ENCODE measurements at places on chromosomes 7 and 10.

DNA sequence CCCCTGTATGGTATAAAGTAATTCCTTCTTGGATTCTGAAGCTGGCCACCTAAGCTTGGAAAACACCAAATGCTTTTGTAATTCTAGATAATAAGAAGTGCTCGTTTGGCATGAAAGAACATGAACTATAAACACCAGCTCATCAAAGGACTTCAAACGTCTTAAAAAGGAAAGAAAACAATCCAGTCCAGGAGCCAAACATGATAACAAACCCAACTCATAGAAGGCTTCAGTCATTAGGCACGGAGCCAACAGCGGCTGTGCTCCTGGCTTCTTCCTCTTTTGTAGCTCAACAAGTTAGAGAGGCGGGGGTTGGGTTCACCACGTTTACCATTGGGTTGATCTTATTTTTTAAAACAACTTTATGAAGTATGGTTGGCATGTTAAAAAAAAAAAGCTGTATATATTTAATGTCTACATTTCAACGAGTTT is 56.4 kb upstream of the ECHDC3 start:
- DNase-seq, result no peak

GRCh38 chr7:45919993-45920459 is 1.0 kb downstream of the IGFBP3 start:
- DNase-seq, result no peak

GRCh38 chr7:26629696-26630095 is 234.7 kb downstream of the SKAP2 start:
- no peak for DNase-seq

DNA sequence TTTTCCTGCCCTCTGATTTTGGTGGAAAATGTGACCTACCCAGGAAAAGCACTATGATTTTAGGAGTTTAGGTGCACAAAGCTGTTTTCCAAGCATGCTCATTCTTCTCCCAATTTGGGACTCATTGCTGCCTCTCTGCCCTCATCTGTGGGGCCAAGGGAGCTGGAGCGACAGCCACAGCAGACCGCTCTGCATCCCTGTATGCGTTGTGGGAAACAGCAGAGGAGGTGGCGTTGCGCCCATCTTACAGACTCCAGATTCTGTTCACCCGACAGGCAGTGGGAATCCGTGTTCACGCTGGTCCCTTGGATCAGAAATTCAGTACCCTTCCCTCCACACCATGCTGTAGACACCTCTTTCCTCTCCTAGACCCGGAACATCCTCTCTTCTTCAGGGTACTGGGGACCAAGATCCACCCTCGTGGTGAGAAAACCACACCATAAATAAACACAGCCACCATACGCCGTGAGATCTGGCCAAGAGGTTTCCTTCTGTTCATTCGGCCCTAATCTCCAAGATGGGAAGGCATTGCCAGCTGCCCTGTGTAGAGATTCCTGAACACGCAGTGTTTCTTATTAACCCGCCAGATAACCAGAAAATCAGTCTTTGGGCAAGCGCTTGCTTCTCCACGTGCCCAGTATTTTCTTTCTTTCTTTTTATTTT is 87.9 kb downstream of the CUX1 start:
- DNase-seq, result no peak

GRCh38 chr7:152177681-152178404 is 152.4 kb downstream of the GALNT11 start:
- no peak for DNase-seq

DNA sequence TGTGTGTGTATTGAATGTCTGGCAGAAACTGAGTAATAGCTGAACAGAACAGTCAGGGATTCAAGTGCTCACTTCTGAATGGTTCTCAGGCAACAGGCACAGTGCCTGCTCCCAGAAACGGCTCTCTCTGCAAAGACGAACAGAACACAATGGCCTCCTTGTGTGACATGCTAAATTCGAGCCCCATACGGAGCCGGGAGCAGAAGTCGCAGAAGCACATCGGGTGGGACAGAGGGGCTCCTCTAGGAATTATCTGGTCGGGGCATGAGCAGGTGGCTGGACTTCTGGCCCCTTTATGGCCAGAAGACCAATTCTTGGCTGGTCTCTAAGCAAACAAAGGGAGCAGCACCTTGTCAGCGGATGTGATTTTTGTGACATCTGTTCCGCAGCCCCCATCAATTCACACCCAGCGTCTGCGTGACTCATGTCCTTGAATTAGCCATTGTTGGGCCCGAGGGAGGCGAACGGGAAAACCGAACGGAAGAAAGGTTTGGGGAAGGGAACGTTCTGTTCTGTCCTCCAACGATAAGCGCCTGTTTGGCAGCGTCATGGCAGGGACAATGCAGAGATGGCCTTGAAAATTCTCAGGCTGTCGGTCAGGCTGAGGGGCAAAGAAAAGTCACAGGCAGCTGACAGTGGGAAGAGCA is 47.3 kb upstream of the NPTX2 start:
- no peak for DNase-seq

GRCh38 chr7:90958647-90959046 is 305.6 kb upstream of the FZD1 start:
- no peak for DNase-seq

DNA sequence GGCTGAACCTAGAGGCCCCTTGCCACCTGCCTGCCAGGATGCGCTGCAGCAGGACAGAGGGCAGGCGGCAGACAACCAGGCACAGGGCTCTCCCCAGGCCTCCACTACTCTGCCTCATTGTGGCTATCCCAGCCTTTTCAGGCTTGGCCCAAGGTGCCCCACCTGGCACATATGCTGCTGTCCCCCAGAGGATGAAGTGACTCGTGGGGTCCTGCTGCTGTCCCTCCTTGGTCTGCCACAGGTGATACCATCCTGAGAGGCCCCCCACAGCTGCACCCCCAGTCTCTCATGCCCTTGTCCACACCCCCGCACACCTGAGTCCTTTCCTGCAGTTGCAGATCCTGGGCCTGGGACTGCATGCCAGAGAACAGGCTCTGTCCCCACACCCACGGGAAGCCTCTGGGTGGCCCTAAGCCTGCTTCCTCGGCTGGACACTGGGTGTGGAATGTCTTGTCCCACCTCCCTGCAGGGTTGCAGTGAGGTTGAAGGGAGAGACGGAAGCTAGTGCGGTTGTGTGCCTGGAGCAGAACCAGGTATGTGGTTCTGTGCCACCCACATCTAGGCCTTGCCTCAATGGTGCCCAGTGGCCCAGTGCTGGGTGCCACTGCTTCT is 55.3 kb downstream of the RASGEF1A start:
- no peak for DNase-seq

DNA sequence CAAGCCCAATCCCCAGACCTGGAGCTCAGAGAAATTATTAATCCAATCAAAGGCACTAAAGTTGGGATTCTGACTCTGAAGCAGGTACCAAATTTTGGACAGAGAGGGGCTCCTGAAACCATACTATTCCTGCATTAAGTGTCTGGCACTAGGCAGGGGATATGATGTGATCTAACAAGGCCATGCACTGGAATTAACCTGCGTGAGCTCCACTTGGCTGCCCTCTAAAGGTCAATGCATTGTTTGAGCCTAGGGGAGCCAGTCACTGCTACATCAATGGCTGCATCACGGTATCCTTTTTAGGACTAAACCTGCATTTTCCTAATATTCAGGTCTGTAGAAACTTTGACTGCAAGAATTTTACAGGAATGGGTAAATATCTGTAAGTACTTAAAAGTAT is 42.1 kb downstream of the ST8SIA6 start:
- no peak for DNase-seq

- no peak for DNase-seq
These were observed 59.9 kb downstream of the MKX start for GRCh38 chr10:27685681-27686080.

- no peak for DNase-seq
These were observed 30.2 kb upstream of the NRCAM start for GRCh38 chr7:108486291-108486966.

DNA sequence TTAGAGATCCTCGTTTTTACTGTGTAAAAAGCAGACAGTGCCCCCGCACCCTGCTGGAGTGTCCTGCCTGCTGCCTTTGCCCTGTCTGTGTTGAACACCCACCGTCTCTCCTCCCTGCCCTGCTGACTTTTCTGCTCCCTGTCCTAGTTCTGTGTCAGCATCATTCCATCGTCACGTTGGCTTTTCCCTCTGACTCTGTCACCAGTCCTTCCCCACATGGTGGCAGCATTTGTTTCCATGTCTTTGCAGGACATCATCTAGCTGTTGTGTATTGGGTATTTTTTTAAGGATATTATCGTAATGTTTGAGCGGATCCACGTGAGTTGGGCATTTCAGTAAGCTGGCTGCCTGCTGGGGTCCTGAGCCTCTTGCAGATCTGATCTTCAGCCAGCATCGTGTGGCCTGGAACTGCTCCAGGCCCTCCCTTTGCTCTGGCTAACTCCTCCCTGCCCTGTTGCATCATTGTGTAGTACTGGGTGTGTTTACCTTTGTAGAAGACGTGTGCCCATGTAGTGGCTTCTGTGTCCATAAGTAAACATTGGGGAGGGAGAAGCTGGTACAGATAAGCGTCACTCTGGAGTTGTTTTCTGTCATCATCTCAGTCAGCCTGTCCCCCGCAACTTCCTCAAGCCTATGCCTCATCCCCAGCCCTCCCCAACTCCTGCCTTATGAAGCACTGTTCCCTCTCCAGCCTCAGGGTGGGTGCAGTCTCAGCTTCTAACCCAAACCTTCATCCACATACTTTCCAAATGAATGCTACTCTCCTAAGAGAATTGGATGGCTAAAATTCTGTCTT is 44.3 kb downstream of the TRRAP start:
- no peak for DNase-seq

DNA sequence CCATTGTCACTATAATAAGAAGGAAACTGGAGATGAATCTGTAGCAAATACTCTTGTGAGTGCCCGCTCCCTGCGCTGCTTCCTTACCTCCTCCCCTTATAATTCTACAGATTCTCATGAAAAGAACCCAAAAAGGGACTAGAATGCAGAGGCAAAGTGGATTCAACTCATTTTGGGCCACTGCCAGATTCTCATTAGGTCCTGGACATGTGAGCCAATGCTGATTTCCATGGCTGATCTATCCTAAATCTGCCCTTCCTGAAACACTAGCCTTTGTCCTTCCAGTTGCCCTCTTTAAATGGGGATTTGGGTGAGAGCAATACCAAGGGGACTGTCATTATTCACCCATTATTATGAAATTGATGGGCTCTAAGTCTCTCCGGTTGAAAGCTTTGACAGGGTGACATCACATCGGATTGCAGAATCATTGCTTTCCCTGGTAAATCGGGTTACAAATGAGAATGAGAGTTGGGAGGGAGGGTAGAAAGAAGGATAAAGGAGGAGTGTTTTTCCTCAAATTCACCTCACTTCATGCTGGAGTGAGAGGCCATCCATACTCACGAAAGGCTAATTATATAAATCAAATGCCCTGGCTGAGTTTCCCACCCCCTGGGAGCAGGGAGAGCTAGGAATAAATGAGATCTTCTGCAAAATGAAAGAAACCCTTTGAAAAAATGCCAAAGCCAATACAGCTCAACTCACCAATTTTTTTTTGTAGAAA is 37.5 kb downstream of the PTN start:
- DNase-seq, result no peak

- DNase-seq, result no peak
These were observed 111.3 kb upstream of the TNS3 start for GRCh38 chr7:47693216-47693615.

DNA sequence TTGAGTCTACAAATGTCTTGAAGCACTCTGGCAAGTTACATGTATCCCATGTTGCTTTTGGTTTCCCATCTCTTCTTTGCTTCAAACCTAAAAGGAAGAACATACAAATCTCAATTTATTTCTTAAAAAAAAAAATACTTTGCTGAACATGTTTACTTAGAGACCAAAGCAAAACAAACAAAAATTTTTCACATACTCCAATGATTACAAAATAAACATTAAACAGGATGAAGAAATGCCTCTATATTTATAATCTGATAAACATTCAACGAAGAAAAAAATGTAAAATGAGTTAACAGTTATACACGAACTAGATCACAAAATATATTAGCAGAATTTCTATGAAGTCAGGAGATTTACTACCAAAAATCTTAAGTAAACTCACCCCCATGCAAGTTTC is 31.3 kb downstream of the FAM204A start:
- no peak for DNase-seq

DNA sequence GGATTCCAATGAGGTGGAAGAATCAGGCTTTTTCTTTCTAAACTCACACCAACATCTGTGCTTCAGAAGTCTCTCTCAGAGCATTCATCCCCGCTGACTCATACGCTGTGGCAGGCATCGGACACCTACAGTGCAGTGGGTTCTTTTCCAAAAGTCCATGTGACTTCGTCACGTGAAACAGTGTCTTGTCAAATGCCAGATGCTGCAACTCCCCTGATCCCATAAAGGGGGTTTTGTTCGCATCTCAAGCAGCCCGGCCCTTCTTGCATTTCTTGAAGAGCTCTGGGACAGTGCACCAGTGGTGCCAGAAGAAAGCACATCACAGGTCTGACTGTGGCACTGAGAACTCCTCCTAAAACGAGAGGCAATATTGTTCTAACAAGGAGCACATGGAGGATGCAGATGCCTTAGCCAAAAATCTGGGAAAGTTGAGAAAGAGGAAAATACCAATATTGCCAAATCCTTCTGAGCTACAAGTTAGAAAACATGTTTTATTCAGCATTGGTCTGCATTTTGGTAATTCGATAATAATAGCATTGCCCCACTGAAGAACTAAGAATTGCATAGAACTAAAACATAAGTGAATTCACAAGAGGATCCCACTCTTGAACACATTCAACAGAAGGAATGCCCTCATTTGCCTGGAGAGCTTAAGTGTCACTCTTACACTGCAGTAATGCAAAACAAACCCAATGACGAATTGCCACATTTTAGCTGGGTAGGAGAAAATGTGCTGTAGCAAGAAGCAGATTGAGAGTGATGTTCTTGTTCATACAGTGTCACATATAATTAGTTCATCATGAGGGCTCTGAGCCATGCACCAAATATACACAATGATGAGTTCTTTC is 204.4 kb downstream of the CXCL12 start:
- DNase-seq, result no peak

GRCh38 chr7:137241655-137242360 is 101.7 kb downstream of the PTN start:
- no peak for DNase-seq

GRCh38 chr7:151868396-151869108 is 8.4 kb downstream of the PRKAG2 start:
- no peak for DNase-seq

DNA sequence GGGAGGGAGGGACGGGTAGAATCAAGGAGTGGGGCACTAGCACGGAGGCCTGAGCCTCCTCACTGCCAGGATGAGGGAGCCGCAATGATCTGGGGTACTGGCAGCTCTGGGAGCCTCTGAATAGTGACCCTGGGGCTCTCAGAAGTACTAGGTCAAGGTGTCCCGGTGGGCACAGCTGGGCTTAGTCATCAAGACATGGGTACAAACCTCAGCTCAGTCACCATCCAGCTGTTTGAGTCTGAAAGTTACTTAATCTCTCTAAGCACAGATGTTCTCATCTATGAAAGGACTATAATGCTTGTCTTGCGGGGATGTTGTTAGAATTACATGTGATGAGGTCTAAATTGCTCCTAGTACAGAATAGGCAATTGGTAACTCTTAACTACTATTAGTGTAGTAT is 276.8 kb downstream of the KCNMA1 start:
- DNase-seq, result no peak

- DNase-seq, result no peak
These were observed 47.3 kb downstream of the CREB3L2 start for GRCh38 chr7:137954614-137955013.

GRCh38 chr10:117312430-117312829 is 62.8 kb downstream of the PDZD8 start:
- DNase-seq, result no peak

GRCh38 chr10:99742701-99743100 is 10.7 kb downstream of the CUTC start:
- DNase-seq, result no peak

- no peak for DNase-seq
These were observed 6.3 kb downstream of the TRPV5 start for GRCh38 chr7:142927085-142927745.

Measured in thoracic aorta (tissue), 2 donors.